Left forelimb (tissue), 1 donor: ENCODE measurements at places on chromosomes 4 and X.
A peak's percentile ranks its signal among the peaks of the same experiment; 100 is the strongest.

DNA sequence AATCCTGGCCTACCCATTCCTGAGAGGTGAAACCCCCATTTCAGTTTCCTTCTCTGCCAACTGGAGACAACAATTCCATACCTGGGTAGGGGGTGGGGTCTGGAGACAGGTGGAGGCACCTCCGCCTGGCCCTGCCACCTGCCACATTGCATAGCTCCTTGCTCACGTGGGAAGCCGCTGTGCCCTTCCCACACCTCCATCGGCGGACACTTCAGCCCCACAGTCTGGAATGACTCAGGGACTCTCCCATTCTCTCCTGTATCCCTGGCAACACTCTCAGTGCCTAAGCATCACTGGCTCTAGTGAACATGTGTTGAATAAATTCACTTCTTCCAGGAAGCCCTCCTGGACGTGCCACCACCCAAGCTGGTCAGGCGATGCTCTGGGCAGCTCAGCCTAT is 21.7 kb downstream of the PPP2R2C start:
- DNase-seq, result no peak

GRCh38 chr4:22454955-22455354 is 60.9 kb downstream of the ADGRA3 start:
- no peak for DNase-seq

DNA sequence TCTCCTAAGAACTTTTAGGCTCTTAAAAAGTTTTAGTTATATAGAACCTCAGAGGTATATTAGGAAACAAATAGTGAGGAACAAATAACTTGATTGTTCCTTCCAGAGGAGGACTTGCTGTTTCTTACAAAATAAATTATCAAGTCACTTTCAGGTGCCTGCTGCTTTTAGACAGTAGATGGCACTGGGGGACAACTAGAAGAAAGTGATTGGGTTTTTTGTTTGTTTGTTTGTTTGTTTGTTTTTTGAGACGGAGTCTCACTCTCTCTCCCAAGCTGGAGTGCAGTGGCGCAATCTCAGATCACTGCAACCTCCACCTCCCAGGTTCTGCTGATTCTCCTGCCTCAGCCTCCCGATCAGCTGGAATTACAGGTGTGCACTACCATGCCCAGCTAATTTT is 35.4 kb upstream of the CDKL5 start:
- no peak for DNase-seq

DNA sequence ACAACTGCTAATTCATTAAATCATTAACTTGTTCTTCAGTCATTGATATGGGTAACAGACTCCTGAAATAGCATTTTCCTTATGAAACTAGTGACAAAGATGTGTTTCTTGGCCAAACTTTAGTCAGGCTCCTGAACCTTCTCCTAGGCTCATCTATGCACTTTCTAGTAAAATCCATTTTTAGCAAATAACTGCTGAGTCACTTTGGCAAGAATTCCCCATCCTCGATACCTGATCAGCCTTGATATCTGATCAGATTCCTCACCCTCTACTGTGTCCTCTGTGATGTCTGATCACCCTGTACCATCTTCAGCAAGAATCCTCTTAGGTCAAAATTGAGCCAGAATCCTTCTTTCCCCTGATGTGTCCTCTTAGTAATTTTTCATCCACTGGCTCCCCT is 161.2 kb upstream of the TAPT1 start:
- DNase-seq, result no peak

- DNase-seq, result no peak
Observed at GRCh38 chr4:160286051-160286450, 1183.2 kb downstream of the RAPGEF2 start.

DNA sequence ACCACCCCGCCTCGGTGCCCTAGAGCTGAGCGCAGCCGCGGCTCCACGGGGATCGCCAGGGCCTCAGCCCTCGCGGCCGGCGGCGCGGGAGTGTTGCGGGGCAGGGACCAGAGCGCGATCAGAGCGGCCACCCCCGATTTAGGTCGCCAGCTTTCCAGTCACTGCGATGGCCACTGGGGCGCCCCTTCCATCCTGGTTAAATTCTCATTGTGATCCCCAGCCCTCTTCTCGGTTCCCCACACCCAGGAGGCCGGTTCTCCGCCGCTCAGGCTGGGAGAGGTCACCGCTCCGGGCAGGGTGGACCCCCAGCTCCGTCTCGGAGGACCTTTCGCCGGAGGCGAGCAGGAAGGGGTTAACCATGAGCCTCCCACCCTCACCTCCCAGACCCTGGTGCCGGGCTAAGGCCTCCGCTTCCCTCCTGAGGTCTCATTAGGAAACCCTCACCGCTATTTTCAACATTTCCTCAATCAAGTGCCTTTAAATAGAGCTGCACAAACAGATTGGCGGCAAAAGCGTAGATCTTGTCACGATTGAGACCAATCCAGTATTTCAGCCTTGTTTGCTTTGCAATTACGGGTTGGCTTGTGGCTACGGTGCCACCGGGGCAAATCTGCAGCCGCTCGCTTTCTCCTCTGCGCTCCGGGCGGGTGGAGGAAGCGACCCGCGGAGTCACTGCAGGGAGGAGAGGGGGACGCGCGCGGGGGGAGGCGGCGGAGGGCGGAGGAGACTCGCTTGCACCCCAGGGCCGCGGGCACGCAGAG is 8.3 kb upstream of the HAND2 start:
- DNase-seq, result peak; percentile 70

DNA sequence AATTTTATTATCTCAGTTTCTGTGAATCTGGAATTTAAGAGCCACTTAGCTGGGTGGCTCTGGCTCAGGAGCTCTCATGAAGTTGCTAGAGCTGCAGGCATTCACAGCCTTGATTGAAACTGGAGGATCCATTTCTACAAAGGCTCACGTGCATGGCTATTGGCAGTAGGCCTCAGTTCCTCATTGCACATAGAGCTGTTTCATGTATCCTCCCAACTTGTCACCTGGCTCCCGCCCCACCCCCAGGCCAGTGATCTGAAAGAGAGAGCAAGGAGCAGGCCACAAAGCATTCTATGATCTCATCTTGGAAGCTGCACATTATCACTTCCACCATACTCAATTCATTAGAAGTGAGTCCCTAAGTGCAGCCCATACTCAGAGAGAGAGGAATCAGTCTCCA is 18.5 kb upstream of the AP1AR start:
- DNase-seq, result no peak

DNA sequence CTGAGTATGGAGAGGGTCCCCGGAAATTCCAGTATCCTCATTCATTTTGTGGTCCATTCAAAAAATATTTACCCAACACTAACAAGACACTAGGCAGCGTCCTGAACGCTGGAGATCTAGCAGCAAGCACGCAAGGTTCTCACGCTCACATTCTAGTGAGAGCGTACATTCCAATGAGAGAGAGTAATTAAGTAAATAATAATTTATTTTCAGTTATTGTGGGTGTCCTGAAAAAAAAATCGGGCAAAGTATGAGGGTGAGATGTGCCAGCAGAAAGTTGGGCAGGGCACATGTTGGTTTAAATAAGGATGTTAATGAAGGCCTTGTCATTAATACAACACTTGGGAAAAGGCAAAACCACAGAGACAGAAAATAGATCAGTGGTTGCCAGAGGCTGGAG is 4.0 kb upstream of the TMEM156 start:
- DNase-seq, result no peak
